ENCODE measurements at places on chromosomes 2 and 18.

- no peak for DNase-seq
These were observed 23.8 kb upstream of the KLHL29 start for GRCh38 chr2:23361152-23361551.

GRCh38 chr2:171069286-171069956, 91.3 kb downstream of the TLK1 start:
- no peak for DNase-seq

GRCh38 chr18:12014086-12014485, 32.8 kb downstream of the IMPA2 start:
- no peak for DNase-seq

DNA sequence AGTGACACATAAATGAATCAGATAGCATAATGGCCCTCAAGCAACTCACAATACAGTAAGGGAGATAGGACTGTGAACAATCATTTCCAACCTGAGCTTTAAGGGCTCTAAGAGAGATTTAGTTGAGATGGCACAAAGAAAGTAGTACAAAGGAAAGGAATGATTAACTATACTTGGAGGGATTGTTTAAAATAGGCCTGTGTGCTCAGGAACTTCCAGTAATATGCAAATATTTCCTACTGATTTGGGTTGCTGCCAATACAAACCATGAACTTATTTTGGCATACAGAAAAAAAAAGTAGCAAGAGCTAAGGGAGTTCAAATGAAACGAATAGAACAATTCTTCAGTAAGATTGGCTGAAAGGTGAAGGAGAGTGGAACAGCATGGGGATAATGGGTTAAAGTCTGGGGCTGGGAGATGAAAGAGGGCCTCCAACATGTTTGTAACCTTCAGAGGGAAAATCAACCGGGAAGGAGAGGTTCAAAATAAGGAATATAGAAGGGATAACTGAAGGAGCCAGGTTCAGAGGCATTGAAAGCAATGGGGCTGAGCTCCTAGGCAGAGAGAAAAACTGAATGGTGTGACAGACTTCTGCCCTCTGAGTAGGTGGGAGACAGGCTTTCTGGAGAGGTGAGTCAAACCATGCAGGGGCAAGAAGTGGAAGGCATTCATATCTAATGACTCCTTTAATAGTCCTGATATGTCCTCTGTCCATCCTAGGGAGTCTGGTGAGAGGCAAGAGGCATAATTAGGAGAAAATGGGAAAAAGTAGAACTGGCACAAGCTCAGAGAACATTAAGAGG, 83.5 kb downstream of the DNAH7 start:
- DNase-seq = no peak

DNA sequence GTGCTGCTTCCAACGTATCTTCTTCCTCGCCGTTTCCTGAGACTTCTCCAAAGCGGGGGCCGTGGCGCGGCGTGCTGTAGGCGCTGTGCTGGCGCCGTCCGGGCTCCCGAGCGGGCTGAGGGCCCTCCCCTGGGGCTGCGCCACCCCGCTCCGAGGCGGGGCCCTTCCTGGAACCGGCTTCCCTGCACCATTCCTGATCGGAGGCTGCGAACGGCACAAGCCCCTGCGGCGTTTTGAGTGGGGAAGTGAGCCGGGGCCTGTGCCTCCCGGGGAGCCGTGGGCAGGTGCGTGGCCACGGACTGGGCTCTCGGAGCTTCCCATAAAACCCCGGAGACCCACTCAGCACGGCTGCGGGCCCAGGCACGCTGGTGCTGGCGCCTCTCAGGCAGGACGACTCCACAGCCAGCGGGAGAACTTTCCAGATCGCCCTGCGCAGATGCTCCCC, 74.7 kb downstream of the PSMG2 start:
- DNase-seq = no peak

DNA sequence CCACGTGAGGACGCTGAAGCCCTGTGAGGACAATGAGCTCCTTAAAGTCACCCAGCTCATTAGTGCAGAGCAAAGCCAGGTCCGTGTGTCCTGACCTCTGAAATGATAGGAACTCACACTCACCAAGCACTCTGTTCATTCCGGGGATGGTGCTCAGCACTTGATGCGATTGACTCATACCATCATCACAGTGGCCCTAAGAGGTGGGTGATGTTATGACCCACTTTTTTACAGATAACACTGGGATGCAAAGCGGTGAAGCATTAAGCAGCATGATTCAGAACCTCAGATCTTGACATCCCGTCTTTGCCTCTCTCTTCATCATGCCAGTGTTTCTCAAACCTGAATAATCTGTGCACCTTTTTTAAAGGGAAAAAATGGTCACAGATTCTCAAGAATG, 234.8 kb downstream of the ALPK2 start:
- DNase-seq = no peak

GRCh38 chr2:109457366-109457765, 156.4 kb downstream of the SEPTIN10 start:
- DNase-seq = no peak

GRCh38 chr2:31579996-31580320, 780 bp downstream of the SRD5A2 start:
- DNase-seq = no peak

DNA sequence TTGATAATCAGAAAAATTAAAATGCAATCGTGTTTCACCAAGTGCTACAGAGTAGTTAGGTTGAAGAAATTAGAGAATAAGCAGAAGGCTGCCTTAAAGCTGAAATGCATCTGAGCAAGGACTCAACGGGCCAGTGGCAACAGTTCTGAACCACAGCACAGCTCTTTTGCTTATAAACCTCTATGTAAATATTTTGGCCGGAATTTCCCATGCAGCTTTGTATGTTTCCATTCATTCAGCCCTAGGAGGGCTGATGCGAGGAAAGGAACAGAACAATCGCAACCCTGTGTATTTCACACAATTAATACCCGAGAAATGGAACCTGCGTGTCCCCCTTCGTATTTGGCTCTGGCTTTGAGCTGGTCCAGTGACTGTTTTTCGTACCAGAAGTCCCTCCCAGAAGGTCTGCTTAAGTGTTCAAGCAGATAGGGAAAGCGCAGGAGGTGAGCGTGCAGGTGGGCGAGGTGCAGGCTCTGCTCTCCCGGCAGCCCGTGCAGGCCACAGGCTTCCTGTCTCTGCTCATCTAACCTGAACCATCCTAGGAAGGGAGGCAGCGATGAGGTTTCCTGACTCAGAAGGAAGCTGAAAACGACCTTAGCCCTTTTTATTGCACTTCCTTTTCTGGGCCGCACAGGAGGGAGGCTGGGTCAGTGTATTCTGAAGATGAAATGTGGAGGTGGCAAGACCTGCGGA, 67.3 kb downstream of the ASB1 start:
- DNase-seq = no peak

DNA sequence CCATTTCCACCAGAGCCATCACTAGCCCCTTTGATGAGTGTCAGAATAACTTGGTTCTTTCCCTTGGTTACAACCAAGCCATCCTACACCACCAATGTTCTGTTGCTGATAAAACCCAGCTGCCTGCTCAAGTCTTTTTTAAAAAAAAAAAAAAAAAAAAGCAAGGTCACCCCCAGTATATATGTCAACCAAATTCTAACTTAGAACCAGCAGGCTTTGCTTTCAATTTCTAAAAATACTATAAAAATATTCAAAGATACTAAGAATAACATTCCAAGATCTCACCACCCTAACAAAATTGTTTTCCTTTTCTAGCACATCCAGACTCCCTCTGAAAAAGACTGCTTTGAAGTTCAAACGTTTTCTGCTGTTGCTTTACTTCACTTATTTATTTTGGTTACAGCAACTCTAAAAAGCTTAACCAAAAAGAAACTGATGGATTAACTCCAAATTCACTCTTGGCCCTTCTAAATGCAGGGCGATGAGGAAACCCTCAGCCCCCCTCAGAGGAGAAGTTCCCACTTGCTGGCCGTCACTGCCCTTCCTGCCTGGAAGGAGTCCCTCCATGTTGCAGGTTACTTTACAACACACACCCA, 10.9 kb downstream of the UXS1 start:
- DNase-seq = no peak

DNA sequence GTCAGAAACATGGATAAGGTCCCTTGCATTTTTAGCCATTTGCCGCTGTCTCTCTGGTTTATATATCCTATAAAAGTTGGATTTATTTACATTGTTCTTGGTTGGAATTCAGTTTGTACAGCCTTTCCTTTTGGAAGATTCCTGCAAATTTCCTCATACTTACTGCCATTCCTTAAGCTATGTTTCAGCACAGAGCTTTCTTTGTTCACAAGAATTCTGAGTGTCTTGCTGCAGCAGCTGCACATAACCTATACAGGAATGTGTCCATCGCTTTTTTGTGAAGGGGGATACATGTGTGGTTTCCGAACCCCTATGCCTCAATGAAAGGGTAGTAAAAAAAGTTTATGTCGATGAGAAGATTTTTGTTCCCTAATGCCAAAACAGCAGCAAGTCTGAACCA, 48.3 kb upstream of the CCDC68 start:
- DNase-seq = no peak
